ENCODE measurements at places on chromosomes 11 and 22. TPM values are rescaled to one million over a fixed set of nuclear protein-coding genes. Genes with fewer than 3 reads are reported as not detected.

SRPRA gene
- total RNA-seq = 74.3 TPM

MYBPC3 gene
- not detected for total RNA-seq

CASP12 gene
- total RNA-seq = not detected

SLC25A45 gene
- total RNA-seq = 1.3 TPM

PACSIN3 gene
- 29.7 TPM for total RNA-seq

MFRP gene
- not detected for total RNA-seq

PHF21B gene
- total RNA-seq = under 0.01 TPM

OR5P2 gene
- total RNA-seq = not detected

KDELR3 gene
- 98.8 TPM for total RNA-seq

NCR3LG1 gene
- 9.5 TPM for total RNA-seq

MS4A6E gene
- not detected for total RNA-seq

YPEL4 gene
- total RNA-seq = 0.66 TPM

OR8D4 gene
- not detected for total RNA-seq

GRIA4 gene
- not detected for total RNA-seq

MS4A7 gene
- total RNA-seq = not detected

TRIM29 gene
- total RNA-seq = 0.11 TPM

CCDC73 gene
- total RNA-seq = not detected

ELFN2 gene
- 0.25 TPM for total RNA-seq

SIPA1 gene
- 30.1 TPM for total RNA-seq

MMP10 gene
- total RNA-seq = 1.2 TPM

INPPL1 gene
- 58.9 TPM for total RNA-seq

MRGPRE gene
- not detected for total RNA-seq

CHST1 gene
- total RNA-seq = 1.7 TPM

ABCC8 gene
- not detected for total RNA-seq

Data from uterine smooth muscle cell (primary cell).